Activated CD4-positive, CD25-positive, alpha-beta regulatory T cell treated with anti-CD3 and anti-CD28 coated beads, Interleukin-2, amount 50 U/mL, for 16 hours (primary cell): ENCODE measurements at places on chromosomes 6 and 20.

GRCh38 chr6:39086711-39087110, 28.3 kb downstream of the SAYSD1 start:
- no peak for DNase-seq

- DNase-seq: no peak
Observed at GRCh38 chr6:139647016-139647415, 272.6 kb upstream of the CITED2 start.

DNA sequence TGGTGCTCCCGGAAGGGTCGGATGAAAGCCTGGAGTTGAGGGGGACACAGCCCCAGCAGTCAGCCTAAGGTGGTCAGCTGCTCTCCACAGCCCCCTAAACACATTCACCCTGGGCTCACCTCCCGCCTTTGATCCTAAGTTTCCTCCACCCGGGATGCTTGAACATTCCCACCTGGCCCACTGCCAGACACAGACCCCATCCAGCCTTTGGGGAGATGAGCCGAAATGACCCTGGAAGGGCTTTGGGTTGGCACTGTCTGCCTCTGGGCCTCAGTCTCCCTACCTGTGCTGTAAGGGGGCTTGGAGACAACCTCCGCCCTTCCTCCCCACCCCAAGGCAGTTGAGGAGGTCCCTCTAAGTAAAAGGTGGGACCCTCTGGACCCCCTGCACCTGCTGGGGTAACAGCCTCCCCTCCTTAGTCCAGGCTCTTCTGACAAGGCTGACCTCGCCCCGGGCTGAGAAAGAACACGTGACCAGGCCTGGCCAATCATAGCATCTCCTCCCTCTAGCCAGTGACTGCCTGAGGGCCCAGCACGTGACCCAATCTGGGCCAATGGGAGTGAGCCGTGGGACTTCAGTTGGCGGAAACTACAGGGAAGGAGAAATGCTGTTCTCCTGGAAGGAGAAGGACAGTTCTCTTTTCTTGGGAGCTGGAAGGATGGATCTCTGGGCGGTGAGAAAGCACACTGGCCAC, 16.9 kb upstream of the UBE2V1 start:
- no peak for DNase-seq

DNA sequence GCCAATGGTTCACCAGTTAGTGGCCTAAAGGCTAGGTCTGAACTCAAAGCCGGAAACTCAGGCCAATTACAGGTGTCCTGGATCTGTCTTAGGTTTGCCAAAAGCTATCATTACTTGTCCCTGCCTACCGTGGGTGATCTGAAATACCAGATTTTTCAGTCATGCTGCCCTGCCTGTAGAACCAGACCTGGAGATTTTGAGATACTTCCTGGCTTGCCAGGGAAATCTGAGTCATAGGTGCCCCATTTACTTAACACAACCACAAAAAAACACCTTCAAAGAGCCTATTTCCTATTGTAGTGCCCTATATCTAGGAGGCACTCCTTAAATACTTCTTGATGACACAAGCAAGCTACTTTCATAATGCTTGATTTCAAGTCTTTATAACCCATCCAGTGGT, 13.9 kb upstream of the RANBP9 start:
- no peak for DNase-seq

DNA sequence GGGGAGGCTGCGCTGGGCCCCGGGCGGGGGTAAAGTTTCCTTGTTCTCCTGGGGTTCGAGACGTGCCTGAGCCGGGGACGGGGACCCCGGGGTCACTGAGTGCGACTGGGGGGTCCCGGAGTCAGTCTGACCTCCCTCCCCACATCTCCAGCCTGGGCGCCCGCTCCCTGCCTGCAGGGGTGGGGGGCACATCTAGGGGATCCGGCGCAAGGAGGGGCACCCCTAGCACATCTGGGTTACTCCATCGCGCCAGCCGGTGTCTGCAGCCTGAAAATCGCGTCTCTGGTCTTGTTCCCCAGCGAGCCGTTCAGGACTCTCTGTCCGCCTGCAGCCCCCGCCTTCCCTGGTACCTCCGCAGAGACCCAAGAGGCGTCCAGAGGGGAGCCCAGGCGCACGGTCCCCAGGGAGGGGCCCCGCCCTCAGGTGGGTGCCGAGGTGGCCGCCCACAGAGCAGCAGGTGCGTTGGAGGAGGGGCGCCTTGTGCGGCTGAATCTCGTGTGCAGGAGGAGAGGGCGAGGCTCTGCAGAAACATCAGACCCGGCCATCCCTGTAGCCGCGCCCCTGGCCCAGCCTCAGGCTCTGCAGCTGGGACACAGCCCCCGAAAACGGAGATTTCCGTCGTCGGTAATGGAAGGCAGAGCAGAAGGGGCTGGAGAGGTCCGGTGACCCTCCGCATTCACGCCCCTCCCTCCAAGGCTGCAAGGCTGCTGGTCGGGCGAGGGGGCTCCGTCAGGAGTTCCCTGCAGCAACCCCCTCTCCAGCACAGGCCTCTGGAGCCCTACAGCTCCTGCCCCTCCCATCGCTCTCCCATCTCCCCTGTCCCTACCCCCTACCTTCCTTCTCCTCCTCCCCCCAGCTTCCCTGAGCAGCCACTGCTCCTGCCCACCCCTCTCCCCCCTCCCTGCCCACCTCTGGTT, 628 bp upstream of the CHRNA4 start:
- DNase-seq: no peak

DNA sequence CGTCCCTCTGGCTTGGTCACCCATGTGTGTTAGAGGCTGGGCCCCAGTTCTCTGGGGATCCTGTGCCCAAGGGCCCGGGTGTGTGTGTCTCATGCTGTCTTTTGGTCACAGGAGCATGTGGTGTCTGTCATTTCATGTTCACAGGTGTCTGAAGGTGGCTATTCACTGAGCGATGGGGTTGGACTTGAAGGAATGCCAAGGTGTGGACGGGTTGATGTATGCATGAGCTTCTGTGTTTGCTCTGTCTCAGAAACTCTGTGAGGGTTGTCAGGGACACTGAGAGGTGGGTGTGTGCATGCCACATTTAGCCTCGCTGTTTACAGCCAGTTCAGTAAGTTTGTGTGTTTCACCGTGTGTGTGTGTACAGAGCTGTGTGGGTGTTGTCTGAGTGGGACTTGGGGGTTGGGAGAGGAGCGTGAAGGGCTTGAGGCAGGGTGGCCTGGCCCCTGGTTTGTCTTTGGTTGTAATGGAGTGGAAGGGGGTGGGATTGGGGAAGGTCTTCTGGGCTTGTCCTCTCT, 1.2 kb downstream of the DDR1 start:
- DNase-seq: no peak

DNA sequence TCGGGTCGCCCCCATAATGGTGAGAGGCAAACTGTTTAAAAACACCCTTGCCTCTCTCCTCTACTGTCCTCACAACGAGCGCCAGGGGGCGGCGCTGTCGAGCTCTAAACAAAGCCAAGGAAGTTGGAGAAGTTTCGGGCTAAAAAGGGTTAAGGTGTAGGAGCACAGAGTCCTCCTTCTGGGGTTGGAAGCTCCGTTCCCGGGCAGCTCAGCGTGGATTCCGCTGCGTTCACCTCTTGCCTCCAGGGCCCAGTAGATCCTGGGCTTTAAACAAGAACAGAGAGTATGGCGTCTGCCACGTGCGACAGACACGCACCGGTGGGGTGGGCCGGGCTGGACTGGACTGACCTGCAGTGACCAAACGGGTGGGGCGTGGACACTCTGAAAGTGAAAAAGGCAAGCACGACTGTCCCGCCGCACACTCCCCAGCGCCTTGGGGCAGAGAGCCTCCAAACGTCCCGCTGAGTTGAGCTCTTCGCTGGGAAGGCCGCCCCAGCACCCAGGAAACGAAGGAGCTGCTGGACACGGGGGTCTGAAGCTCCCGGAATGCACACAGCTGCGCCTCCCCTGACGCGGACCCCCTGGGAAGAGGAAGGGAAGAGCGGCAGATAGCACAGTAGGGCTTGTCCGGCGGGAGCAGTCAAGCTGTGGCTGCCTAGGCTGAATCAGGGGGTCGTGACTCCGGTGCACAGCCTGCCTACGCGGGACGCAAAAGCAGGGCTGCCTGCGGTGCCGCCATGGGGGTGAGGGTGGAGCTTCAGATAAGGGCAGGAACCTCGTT, 1.6 kb upstream of the THBD start:
- DNase-seq: no peak

DNA sequence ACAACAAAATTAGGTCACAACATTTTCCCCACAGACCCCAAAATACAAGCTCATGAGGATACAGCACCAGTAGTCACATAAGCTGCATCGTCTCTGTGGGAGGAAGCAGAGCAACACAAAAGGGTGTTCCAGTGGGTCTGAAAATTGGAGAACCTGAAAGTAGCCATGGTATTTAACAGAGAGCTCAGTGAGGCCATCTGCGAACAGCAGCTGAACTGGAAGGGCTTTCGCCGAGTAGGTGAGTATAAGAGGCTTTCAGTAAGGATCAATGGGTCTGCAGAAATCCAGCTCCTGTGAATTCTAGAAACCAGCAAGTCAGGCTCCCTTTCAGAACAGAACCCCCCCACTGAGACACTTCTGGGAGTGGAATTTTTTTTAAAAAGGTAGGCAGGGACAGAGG, 120.0 kb upstream of the RREB1 start:
- no peak for DNase-seq

- no peak for DNase-seq
Observed at GRCh38 chr6:99148761-99149160, 200.7 kb downstream of the FAXC start.

DNA sequence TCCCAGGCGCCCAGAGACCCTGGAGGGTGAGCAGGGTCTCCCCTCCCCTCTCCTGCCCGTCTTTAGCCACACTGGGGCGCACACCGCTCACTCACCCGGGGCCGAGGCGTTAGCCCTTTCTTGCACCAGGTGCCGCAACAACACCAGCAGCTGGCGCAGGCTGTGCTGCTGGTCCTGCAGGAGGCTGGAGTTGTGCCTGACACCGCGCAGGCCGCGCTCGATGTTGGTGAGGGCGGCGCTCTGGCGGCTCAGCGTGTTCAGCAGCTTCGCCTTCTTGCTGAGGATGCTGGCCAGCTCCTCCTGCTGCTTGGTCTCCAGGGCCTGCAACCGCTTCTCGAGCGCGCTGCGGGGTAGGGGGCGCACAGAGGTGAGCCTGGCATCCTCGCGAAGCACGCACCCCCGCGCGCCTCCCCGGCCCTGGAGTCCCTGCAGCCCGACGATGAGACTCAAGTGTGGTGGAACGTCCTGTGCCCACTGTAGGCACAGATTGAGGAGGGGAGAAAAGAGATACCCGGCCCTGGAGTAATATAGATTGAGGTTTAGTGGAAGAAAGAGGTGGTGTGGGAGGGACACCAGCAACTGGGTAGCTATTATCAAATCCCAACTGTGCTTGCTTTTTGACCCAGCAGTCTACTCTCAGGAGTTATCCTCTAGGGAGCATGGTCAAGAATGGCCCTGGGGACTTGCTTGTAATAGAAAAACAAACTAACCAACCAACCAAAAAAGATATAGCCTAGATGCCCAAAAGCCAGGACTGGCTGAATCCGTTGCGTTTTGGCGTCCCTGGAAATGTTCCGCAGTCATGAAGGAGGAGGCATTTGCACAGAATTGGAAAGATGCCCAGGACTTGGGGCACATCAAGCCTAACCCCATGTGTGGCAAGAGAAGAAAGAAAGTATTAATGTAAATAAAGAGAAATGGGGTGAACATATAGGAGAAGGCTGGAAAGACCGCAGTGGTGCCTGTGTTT, 30.9 kb downstream of the ANGPT4 start:
- no peak for DNase-seq

GRCh38 chr6:16139556-16139955, 10.7 kb downstream of the MYLIP start:
- no peak for DNase-seq

GRCh38 chr6:123925350-123925749, 121.7 kb downstream of the NKAIN2 start:
- no peak for DNase-seq

DNA sequence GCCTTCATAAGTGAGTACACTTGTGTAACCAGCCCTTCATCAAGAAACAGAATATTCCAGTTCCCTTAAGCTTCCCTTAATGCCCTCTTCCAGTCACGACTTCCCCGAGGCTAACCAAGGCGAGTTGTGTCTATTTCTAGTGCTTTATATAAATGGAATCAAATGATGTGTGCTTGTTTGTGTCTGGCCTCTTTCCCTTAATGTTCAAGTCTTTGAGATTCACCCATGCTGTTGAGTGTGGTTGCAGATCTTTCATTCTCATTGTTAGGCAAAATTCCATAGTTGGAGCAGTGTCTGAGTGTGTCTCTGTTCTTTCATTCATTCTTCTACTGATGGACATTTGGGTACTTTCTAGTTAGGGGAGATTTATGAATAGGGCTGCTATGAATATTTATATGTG, 135.0 kb downstream of the CEBPB start:
- DNase-seq: no peak

- DNase-seq: no peak
Observed at GRCh38 chr20:5757949-5758348, 7.7 kb downstream of the SHLD1 start.

DNA sequence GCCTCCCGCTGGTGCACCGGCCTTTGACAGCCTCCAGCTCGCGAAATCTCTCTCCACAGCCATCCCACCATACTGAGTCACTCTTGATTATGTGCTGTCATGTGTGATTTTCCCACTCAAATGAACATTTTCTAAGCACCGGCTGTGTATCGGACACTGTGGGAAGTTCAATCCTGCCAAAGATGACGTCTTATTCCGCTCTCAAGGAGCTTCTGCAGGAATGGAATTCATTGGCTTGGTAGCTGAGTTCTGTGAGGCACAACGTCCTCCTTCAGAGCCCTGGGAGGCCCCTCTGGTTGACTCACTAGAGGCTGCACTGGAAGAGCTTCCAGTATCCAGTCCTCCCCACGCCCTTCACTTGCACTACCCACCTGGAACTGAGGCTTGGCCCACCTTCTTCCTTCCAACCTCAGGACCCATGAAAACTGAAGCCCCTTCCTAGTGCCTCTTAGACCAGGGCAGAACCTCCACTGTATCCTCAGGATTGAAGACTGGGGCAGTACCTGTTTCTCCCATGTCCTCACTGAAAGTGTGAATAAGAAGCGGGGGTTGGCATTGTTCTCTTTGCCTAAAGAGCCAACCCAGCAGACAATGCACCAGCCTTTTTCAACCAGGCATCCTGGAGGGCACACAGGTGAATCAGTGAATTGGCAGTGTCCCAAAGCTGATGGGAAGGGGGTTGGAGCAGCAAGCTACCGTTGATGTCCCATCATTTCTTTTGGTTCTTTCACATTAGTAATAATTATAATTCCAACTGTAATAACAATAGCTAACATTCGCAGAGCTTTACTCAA, 1.7 kb downstream of the UNC5CL start:
- no peak for DNase-seq

- DNase-seq: no peak
Observed at GRCh38 chr6:85971238-85971637, 328.6 kb upstream of the SYNCRIP start.
